ENCODE measurements at places on chromosomes 1 and 21. TPM values are rescaled to one million over a fixed set of nuclear protein-coding genes. Genes with fewer than 3 reads are reported as not detected.
A peak's percentile ranks its signal among the peaks of the same experiment; 100 is the strongest.

The ANKRD34A gene
- total RNA-seq: 2.5 TPM

The OR2W3 gene
- total RNA-seq: not detected

The ARHGEF11 gene
- 20.3 TPM for total RNA-seq

The PPIAL4G gene
- total RNA-seq: not detected

The EXO1 gene
- total RNA-seq: 46.2 TPM

DNA sequence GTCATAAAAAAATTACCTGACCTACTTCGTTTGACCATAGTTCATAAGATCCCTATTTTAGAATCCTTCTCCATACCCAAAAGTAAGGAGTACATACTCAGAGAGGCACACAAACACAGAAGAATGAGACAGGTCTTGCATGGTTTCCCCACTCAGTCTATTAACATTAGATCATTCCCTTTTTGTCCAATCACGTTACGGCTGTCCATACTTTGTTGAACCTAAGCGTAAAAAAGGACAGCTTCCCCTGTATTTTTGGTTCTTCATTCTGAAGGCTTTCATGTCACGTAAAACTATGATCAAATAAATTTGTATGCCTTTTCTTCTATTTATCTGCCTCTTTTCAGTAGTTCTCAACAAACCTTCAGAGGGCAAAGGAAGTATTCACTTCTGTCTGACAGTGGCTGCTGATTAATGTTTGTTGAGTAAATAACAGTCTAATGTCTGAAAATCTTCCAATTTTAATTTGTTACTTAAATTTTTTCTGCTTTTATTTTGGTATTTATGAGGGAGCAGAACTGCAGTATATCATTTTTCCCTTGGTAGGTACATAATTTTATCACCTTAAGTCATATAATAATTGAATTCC, 16.4 kb downstream of the PKN2 start:
- no peak for DNase-seq

GRCh38 chr1:231376875-231377549, 38.9 kb downstream of the SPRTN start:
- DNase-seq: peak; percentile 27

DNA sequence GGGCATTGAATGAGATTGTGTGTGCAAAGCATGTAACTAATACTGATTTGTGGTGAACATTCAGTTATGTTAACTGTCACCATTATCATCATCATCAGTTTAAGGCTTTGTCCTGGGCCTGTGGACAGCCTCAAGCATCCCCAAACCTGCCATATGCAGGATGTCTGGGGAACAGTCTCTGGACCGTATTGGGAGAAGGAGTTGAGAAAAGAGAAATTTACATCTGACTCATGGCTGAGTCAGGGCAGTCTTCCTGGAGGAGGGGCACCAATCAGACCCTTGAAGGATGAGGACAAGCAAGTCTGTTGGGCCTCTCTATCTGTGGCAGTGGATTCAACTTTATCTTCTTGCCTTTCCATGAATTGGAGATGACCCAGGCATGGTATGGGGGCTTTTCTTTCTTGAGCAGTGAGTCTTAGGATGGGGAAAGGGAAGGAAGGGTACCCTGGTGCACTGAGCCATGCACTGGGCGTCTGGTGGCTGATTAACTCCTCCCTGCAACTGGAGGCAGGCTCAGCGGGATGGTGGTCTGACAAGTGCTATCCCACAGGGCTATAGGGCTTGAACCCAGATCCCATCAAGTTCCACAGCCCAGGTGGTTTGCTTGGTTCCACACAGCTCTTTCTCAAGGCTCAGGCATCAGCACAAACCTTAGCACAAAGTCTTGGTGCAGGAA, 2.9 kb downstream of the PADI3 start:
- DNase-seq: no peak

DNA sequence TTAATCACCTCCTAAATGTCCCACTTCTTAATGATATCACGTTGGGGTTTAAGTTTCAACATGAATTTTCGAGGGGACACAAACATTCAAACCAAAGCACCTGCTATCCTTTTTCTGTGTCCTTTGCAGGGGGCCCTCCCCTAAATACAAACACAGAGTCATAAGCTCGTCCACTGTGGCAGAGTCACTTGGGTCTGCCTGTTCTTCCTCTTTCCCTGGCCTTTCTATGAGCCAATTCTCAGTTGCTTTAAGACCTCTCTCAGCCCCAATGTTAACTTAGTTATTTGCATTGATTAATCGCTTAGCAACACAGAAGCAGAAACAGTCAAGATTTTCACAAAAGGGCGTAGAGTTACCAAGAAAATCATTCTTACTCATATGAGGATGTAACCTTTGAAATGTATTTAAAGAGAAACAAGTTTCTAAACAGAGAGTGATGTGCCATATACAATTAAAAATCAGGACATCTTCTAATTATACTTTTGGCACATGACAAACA, 14.9 kb downstream of the APCS start:
- DNase-seq: no peak

DNA sequence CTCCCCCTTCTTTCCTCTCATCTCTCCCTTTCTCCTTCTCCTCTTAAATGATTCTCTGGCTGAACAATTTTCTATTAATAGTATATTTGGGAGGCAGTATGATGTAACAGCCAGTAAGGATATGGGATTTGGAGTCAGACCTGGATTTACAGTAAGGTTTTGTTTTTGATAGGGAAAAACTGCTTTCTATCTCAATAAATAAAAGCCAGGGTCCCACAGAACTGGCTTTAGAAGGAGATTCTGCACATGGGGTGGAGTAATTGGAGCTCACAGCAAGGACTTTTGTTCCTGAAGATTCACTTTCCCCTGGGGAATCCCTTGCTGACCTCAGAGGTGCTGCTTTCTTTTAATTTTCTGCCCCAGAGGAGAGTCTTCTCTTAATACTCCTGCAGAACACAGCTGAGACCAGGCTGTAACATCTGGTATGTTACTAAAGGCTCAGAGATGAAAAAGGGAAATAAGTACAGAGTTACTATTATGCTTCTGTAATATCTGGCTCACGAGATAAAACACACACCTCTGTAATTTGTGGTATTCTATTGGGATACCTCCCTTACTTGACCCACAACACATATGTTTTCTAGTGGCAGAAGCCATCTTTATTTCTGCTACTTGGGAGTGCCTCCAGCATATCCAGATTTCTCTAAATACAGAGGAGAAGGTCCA, 13.4 kb downstream of the EPB41 start:
- peak; percentile 22 for DNase-seq

Measured in G401 (cell line).